ENCODE measurements at places on chromosomes 2 and 18.

DNA sequence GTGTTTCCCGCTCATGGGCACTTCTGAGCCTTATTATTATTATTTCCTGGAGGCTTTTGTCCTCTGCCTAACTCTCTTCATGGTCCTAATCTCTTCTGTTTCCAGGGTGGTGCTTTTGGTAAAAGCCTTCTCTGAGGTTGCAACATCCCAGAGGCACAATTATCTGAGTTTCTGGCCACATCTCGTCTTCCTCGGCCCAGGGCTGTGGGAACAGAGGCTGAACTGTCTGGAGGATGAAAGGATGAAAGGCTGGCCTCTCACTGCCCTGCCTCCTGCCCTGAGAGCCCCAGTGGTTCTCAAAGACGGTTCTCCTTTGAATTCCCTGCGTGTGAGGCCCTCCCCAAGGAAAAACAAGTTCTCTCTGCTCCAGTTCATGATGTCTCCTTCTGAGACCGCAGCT, 13.8 kb downstream of the GYPC start:
- DNase-seq = no peak

- no peak for DNase-seq
These were observed 93.4 kb downstream of the TWIST2 start for GRCh38 chr2:238941262-238941792.

- peak; percentile 32 for DNase-seq
These were observed 61.8 kb upstream of the STK17B start for GRCh38 chr2:196233021-196233804.

- no peak for DNase-seq
These were observed 465.6 kb upstream of the TRIB2 start for GRCh38 chr2:12251121-12251520.

GRCh38 chr2:55761526-55761925, 67.9 kb upstream of the PNPT1 start:
- DNase-seq = no peak

- DNase-seq = no peak
These were observed 159.2 kb upstream of the DTNA start for GRCh38 chr18:34550902-34551301.

- no peak for DNase-seq
These were observed 464.3 kb upstream of the ID2 start for GRCh38 chr2:8217468-8218030.

DNA sequence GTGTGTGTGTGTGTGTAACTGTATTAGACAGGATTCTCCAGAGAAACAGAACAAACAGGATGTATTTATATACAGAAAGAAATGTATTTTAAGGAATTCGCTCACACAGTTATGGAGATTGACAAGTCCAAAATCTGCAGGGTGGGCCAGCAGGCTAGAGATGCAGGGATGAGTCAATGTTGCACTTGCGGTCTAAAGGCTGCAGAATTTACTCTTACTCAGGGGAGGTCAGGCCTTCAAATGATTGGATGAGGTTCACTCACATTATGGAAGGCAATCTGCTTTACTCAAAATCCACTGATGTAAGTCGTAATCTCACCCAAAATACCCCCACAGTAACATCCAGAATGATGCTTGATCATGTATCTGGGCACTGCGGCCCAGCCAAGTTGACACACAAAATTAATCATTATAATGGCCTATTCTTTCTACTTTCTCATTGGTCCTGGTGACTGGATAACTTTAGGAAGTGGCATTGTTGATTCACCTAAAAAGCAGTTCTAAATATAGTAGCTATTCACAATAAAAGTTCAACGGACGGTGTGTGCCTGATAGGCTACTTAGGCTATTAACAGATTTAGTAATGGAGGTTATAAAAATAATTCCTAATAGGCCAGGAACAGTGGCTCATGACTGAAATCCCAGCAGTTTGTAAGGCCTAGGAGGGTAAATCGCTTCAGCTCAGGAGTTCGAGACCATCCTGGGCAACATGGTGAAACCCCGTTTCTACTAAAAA, 40.6 kb upstream of the ACYP2 start:
- DNase-seq = no peak

GRCh38 chr18:76449111-76449453, 46.0 kb downstream of the ZNF516 start:
- no peak for DNase-seq

DNA sequence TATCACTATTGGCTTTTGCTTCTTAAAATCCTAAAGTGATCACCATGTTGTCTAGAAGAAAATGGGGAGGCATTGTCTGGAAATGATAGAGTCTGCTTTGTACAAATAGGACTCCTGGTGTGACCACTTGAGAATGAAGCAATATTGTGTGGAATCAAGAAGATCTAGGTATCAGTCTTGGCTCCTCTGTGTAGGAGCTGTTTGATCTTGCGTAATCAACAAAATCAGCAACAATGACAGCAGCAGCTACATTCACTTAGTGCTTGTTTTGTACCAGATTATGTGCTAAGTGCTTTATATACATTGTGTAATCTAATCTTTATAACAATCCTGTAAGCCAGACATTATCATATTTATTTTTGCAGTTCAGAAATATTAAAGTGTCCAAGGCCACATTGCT, 17.8 kb downstream of the NCOA1 start:
- DNase-seq = no peak

DNA sequence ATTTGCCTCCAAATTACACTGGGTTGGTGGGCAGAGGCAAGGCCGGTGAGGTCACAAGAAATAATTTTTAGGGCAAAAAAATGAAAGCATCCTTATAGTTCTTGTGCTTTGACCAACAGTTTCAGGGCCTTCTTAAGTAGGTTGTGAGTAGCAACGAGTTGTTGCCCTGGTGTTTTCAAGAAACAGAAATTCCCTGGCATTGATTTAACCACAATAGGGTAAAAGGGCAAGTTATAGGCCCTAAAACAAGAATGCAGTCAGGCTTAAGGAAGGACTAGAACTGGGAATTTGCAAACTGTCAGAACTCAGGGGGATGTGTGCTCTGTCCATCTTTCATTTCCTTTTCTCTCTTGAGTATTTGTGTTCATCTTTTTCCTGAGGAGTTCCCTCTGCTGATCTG, 46.1 kb upstream of the STPG4 start:
- no peak for DNase-seq

DNA sequence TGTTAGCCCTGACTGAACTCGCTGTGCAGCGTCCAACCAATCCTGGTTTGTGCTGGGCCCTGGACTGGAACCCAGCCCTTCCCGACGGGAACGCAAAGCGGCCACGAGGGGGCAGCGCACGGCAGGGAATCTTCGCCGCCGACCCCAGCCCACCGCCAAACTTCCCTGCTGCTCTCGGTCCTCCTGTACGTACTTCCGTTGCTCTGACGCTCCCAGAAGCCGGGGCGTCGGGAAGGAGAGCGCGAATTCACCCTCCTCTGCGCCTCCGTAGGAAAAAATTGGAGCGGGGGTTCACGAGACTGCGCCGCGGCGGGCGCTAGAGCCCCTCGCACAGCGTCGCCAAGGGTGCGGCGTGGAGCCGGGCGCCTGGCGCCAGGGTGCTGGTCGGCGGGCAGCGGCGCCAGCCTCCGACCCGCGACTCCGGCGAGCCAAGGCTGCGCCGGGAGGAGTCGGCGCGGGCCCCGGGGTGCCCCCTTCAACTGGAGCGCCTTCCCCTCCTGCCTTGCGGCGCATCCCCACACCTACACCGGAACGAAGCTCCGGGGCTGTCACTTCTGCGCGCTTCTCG, 873 bp upstream of the SH3RF3 start:
- peak; percentile 57 for DNase-seq

DNA sequence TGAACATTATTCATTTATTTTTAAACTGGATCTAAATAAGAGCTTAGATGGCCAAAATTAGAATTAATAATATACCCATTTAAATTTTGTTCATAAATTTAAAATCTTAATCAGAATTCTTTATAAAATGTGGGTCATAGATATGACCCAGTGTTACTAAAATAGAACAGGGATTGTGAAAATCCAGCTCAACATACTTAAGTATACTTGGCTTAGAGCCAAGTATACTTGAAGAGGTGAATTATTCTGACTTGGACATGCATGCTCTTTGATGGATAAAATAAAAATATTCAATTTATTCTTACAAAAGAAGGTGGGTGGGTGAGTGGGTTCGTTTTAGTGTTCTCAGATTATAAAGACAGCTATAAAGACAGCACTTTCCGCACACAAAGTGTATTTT, 70.7 kb downstream of the SPOPL start:
- DNase-seq = no peak

DNA sequence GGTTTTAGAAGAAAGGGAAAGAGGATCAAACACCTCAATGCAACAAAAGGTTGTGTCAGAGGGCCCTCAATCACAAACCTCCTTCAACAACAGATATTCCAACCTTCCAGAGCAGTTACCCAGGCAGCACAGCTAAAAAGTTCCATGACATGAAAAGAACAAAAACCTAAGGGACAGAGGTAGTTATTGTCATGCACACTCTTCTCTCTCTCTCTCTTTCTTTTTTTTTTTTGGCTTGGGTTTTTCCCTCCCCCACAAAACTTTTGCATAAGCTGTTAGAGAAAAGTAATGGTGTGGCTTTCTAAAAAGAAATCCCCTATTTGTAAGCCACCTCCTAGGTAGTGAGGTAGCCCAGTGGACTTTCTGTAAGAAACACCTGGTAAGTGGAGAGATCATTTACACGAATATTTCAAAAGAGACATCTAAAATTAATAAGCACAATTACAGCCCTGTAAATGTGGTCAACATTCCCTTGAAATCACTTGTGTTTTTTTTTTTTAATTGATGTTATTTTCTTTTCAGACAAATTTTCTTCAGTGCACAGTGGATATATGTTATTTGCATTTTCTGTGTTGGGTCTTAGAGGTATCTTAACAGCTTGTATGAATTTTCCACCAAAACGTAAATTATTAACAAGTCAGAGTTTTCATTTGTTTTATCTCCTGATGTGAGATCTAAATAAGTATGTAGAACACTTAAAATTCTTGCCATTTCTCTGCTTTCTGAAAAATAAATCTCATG, 48.4 kb downstream of the ZEB2 start:
- DNase-seq = no peak

DNA sequence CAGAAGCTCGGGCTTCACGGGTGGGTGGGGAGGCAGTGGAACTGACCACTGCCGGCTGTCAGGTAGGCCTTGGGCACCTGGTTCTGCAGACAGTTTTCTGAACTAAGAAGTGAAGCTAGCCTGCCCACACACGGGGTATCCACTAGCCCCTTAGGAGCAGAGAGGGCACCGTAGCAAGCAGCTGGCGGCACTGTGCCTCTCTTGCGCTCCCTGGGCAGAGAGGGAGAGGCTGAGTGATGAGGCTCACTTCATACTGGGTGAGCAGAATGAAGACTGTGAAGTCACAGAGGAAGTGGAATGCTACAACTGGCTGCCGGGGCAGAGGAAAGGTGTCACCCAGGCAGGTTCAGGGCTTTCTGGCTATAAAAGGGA, 753 bp downstream of the ITPRIPL1 start:
- DNase-seq = peak; percentile 17

DNA sequence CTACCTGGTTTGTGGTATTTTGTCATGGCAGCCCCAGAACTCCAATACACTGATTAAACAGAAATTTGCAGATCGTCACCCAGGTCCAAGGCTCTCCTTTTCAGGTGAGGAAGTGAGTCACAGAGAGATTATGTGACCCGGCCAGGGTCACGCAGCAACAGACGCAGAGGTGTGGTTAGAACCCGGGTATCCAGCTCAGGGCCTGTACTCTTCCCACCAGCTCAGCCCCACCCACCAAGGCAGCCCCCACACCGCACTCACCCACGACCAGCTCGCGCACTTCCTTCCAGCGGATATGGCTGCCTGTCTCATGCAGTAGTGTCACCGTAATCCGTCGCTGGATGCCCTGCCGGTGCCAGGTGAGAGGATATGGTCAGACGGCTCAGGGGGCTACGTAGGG, 48.1 kb downstream of the AQP12A start:
- DNase-seq = no peak

DNA sequence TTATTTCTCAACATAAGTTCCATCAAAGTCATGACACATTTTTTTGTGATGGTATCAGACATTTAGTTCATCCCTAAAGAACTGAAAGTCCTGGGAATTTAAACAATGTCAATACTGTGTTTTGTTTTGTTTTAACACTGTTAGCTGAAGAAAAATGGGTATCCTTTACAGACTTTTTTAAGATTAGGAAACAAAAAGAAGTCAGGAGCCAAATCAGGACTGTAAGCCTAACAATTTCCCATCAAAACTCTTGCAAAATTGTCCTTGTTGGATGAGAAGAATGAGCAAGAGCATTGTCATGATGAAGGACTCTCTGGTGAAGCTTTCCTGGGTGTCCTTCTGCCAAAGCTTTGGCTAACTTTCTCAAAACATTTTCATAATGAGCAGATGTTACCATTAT, 69.4 kb downstream of the SRD5A2 start:
- DNase-seq = no peak

- DNase-seq = no peak
These were observed 217.0 kb downstream of the NCK2 start for GRCh38 chr2:105961599-105962146.

DNA sequence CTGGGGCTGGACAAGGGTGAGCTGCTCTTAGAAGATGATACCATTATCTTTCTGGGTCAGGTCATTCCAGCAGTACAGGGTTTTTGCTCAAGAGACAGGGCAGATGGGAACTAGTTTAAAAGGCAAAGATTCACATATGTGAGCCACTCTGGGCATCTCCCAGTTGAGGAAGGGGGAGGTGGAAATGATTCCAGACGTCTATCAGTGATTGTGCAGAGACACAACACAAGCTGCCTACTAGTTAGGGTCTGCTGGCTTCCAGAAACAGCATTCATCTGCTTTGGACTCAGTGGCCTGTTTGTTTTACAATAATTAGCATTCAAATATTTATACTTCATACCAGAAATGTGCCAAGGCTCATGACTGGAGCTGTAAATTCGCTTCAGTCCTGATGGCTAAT, 32.3 kb downstream of the ST6GAL2 start:
- no peak for DNase-seq

GRCh38 chr2:155178921-155179320, 480.4 kb downstream of the KCNJ3 start:
- DNase-seq = no peak
